H7 (cell line): ENCODE measurements at places on chromosomes 2 and 18. TPM values are rescaled to one million over a fixed set of nuclear protein-coding genes. Genes with fewer than 3 reads are reported as not detected.

- DNase-seq: no peak
Measured at GRCh38 chr2:117936871-117937428, 76.9 kb downstream of the CCDC93 start.

DNA sequence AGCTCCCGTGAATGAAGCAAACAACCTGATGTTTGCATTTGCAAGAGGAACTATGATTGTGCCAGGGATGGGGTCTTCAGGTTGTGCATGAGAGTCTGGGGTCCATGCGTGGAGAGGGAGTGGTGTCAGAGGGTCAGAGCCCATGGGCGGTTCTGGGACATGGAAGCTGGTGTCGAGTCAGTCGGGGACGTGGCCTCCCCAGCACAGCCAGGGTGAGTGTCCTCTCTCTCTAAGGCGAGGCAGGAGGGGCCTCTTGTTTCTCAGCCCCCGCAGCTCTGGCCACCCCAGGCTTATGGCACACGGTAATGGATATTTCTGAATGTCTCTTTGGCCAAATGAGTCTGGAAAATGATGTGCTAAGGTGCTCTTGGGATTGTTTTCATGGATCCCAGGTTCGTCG is 118.6 kb downstream of the RTP5 start:
- no peak for DNase-seq

DNA sequence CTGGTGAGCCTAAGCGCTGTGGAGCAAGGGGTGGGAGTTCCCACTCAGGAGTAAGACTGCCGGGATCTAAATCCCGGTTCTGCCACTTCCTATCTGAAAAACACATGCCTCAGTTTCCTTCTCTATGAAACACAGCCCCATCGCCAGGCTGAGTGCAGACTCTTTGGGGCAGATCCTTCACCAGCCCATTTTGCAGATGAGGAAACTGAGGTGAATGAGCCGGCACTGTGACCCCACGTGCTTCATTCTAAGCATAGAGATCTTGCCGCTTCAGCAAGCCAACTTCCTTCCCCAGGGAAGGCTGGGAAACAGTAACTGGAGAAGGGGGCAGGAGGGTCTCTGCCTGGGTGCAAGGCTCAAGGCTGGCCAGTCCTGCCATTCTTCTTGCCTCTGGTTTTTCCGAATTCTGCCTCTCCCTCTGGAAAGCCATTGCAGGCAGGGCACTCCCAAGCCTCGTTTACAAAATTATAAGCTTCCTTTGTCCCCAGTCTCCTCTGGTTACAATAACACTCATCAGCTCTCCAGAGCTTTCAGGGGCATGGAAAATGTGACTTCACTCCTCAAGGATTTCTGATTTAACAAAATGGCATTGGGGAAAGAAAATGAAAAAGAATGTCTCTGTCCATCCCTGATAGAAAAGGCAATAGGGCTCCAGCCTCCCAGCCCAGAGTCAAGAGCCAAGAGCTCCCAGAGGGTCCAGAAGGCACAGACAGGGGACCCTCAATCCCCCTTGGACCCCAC is 249.2 kb downstream of the TNS1 start:
- no peak for DNase-seq

DNA sequence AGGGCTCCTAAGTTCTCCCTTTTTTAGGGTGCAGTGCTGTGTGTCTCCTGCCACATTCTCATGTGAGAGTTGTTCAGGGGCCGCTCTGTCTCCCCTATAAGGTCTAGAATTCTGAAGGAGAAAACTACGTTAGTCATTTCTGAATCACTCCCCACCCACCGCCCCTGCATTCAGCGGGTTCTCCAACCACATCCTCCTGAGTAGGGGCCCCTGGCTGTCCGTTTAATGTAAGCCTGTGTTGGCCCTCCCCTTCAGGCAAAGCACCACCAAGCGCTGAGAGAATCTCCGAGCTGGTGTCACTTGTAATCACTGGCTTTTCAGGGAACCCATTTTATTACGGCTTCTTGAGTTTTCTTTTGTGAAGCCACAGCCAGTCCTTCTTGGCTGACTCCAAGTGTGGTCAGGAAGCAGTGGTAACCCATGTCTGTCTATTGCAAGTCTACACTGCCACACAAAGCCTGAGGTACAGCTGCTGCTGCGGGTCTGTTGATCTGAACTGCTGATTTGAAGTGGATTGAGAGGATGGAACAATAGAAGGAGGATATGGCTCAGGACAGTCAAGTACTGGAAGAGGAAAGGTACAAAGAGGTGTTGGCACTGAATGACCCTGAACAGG is 16.9 kb downstream of the LCT start:
- DNase-seq: no peak

DNA sequence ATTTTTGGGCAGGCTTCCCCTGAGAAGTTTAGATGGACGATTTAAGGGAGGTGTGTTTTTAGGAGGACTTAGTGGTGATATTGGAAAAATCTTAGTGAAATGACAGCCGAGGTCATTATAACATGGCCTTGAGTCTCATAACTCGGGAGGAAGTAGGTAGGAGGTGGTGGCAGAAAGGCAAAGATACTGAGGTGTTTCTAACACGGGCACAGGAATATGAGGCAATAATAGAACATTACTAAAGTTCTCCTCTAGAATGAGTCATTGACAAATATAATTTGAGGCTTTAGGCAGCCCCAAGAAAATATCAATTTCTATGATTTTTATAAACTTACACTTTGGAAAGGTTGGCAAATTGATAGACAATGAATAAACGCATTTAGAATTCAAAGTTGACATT is 146.1 kb upstream of the ZEB2 start:
- no peak for DNase-seq

POTEF gene
- total RNA-seq: 0.69 and 1.3 TPM in 2 replicates

GRCh38 chr2:235709969-235710879 is 216.4 kb downstream of the AGAP1 start:
- DNase-seq: no peak

GRCh38 chr18:63336366-63337099 is 17.0 kb upstream of the BCL2 start:
- no peak for DNase-seq

GRCh38 chr2:161206471-161207032 is 46.3 kb downstream of the TANK start:
- no peak for DNase-seq

GRCh38 chr18:22314001-22314400 is 103.7 kb downstream of the CTAGE1 start:
- no peak for DNase-seq

- peak; percentile 35 for DNase-seq
Measured at GRCh38 chr2:164538240-164538866, 82.9 kb downstream of the GRB14 start.

RAB6C gene
- total RNA-seq: not detected in 2 replicates

CARF gene
- 1.9 and 6.1 TPM in 2 replicates for total RNA-seq

ZFAND2B gene
- 25.3 and 29.9 TPM in 2 replicates for total RNA-seq

- no peak for DNase-seq
Measured at GRCh38 chr18:37460604-37461003, 105.0 kb downstream of the CELF4 start.

RAB27B gene
- 0.11 TPM in 1 of 2 replicates, not detected in the other for total RNA-seq

CNGA3 gene
- 0.10 TPM in 1 of 2 replicates, not detected in the other for total RNA-seq

HOXD10 gene
- total RNA-seq: 0.03 TPM in 1 of 2 replicates, not detected in the other

PPIG gene
- total RNA-seq: 25.6 and 44.8 TPM in 2 replicates

GRCh38 chr2:68423966-68424650 is 43.0 kb downstream of the FBXO48 start:
- no peak for DNase-seq

DNA sequence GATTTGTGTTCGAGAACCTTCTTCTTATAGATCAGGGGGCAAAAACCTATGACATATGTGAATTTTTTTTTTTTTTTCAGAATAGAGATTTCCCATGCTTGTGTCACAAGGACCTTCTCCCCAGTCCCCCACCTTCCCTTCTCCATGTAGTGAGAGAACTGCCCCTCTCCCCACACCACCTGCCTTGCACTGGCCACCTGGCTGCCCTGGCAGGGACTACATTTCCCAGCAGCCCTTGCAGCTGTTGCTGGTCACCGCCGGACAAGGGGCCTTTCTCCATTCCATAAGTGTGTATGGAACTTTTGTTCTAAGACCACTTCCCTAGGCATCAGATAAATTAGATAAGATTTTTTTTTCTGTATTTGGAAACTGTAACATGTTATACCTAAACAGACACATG is 22.2 kb downstream of the MBP start:
- peak; percentile 61 for DNase-seq

DNA sequence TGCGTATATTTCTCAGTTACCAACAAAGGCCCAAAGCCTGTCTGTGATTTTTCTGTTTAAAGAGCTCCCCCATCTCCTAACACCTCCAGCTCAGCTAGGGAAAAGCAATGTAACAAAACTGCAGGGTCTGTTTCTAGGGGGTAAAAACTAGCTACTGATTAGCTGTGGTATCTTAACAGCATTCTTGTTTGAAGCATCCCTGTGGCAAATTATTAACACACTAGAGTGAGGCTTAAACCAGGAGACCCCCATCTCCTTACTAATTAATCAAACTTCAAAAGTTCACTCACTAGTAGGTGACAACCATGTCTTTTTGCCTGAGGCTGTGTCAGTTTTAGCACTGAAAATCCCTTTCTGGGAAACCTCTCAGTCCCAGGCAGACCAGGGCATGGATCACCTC is 186.2 kb upstream of the PARD3B start:
- DNase-seq: no peak

DNA sequence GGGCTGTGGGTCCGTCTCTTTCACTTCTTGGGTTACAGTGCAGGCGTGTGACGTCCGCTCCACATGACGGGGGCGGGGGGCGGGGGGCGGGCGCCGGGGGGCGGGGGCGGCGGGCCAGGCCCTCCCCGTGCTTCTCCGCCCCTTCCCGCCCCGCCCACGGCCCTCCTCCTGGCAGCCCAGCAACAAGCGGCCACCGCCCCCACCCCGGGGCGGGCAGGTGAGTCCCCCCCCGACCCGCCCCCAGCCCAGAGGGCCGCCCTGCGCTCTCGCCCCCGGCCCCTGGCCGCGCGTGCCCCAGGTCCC is 3.6 kb downstream of the ZNF516 start:
- DNase-seq: peak; percentile 94

- no peak for DNase-seq
Measured at GRCh38 chr2:204909791-204910190, 364.5 kb downstream of the PARD3B start.

GRCh38 chr2:18791172-18791797 is 201.9 kb upstream of the NT5C1B start:
- no peak for DNase-seq

DNA sequence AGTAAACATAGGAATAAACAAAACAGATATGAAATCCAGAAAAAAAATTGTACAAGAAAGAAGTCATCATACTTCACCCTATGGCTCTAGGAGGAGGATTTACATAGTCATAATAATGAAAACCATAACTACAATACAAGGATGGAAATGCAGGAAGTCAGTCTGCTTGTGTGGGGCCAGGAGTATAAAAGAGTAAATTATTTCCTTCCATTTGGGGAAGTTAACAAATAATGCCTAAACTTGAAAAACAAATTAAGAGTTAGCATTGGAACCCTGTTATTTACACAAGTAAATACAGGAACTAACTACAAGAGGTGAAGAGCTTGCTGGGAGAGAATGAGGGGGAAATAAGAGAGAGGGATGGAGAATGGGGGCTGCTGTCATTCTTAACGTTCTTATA is 15.4 kb downstream of the TMEM163 start:
- no peak for DNase-seq
